ENCODE measurements at places on chromosomes 13 and 19. TPM values are rescaled to one million over a fixed set of nuclear protein-coding genes. Genes with fewer than 3 reads are reported as not detected.

DNA sequence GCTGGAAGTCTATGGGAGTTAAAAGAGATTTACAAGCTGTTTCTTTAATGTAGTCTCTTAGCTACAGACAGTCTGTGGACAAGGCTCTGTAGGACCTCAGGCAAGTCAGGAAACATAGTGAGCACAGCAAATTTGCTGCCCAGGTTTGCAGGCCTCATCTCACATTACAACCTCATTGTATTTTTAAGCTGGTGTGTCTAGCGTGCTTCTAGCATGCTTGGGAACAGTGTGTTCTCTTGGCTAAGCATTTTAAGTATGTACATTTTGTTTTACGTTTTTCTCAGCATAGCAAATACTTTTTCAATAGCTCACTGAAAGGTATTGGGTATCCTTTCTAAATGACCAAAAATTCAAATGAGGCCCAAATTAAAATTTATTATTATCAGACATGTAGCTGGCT is 113.2 kb downstream of the STARD13 start:
- no peak for DNase-seq

Gene THAP8
- 5.8 TPM for total RNA-seq

- no peak for DNase-seq
Observed at GRCh38 chr19:58060231-58060630, 1.1 kb downstream of the ZNF135 start.

GRCh38 chr19:17240062-17240752 is 5.5 kb downstream of the NR2F6 start:
- DNase-seq: no peak

GRCh38 chr19:16359964-16360363 is 35.3 kb downstream of the KLF2 start:
- DNase-seq: no peak

Gene GPC5
- total RNA-seq: not detected

DNA sequence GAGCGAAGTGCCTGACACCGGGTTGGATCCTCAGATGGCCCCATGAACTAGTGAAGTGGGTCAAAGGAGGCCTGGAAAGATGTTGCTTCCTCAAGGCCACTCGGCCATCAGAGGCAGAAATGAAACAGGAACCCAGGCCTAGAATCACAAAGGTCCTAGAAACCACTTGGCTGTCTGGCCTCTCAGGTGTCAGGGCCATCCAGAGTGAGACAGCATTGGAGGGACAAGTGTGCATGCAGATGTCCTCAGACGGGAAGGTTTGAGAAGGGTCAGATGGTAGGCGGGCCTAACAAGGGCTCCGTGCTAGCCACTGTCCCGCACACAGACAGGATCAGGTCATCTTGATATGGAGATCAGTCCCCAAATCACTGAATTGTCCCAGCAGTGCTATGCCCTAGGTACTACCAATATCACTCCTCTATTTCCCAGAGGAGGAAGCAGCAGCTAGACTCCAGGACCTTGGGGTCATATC is 14.3 kb downstream of the CCDC97 start:
- no peak for DNase-seq

Gene GJA3
- total RNA-seq: not detected

- DNase-seq: no peak
Observed at GRCh38 chr19:28426730-28427225, 786.2 kb downstream of the UQCRFS1 start.

GRCh38 chr13:38381890-38382289 is 32.2 kb downstream of the UFM1 start:
- DNase-seq: no peak

Gene LILRA5
- 4.1 TPM for total RNA-seq

Gene COQ8B
- 32.4 TPM for total RNA-seq

- DNase-seq: no peak
Observed at GRCh38 chr13:107516517-107516916, 698.8 kb downstream of the LIG4 start.
